ENCODE measurements at places on chromosomes 11 and 22.

DNA sequence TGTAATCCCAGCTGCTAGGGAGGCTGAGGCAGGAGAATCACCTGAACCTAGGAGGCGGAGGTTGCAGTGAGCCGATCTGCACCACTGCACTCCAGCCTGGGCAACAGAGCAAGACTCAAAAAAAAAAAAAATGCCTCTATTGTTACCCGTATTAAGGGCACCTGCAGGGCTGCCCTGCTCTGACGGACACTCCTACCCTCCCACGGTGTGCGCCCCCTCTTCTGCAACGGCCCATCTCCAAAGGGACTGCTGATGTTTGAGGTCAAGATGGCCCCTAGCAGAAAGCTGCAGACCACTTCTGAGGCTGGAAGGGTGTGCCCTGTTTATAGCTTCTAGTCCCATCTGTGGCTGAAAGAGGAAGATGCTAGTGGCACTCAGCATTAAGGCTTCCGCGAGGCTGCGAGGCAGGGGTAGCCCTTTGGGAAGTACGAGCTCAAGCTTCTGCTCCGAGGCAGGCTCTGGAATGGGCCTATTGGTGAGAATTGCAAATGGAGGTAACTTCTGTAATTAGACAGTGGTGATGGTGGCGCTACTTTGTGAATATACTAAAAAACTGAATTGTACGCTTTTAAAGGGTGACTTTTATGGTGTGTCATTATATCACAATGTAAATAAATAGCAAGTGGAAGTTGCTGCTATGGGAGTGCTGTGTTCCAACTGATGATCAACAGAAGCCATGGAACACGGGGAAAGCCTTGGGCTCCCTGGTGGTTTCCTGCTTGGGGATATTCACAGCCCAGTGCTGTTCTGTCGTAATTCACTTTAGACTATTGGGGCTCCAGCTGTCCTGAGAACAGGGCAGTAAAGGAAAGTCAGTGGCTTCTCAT, 24.3 kb downstream of the ARFGAP2 start:
- DNase-seq, result no peak

GRCh38 chr11:94958121-94958696, 15.1 kb downstream of the CWC15 start:
- DNase-seq, result no peak

GRCh38 chr22:49929211-49929979, 11.0 kb downstream of the CRELD2 start:
- DNase-seq, result peak; percentile 75

GRCh38 chr11:59542142-59542810, 30.9 kb downstream of the OR4D9 start:
- DNase-seq, result no peak

- DNase-seq, result no peak
Measured at GRCh38 chr11:101612481-101612880, 28.7 kb upstream of the TRPC6 start.

GRCh38 chr11:39255648-39256047, 2203.8 kb downstream of the LRRC4C start:
- no peak for DNase-seq

DNA sequence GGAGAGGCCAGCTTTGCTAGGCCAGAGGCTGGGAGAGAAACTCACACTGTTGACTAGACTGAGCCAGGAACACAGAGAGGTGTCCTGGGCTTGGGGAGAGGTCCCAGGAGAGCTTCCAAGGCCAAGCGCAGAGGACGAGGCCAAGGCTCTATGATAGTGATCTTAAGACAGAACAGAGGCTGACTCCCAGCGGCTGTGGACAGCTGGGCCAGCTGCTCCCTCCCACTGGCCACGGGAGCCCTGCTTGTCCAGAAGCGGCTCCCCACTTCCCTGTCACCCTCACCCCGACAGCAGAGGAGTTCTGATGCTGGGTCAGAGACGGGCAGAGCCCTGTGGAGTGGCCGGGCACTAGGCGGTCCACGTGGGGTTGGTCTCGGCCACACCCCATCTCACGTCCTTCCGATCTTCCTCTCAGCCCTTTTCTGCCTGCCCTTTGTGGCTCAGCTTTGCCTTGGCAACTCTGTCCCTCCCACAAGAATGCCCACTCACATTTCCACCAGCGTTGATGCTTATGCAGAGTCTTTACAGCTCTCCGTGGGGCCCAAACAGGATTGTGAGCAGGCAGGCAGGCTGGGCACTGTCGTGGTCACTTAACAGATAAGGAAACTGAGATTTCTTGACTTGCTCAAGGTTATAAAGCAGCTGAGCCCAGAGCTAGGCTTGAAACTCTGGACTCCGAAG, 68.2 kb downstream of the FBXO7 start:
- no peak for DNase-seq

DNA sequence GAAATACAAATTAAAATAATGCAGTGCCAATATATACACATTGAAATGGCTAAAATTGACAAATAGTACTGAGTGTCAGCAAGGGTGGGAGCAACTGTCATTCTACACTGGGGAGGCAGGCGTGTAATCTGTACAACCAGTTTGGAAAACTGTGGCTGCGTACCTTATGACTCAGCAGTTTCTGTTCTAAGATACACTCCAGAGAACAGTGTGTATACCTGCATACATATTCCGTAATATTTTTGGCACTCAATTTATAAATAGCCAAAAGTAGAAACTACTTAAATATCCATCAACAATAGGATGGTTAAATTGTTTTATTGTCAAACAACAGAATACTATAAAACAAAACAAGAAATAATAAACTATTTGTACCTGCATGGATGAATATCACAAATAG, 57.6 kb downstream of the RNF169 start:
- no peak for DNase-seq

GRCh38 chr22:32992821-32993220, 65.4 kb downstream of the SYN3 start:
- DNase-seq, result no peak

DNA sequence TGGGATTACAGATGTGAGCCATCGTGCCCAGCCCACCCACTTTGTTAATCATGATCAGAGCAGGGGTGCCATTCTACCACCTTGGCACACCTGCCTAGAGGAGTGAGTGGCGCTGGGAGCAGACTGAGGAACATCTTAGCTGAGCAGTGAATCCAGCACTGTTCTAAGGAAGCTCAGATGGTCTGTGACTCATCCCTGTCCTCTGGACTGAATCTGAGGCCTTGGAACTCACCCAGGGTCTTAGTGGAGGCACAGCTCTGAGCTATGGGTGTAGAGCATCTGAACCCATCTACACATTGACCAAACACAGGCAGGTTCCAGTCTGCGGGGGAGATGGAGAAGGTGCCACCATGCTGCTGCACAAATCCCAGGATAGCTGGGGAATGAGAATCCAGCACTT, 14.9 kb downstream of the PGAP2 start:
- DNase-seq, result no peak

DNA sequence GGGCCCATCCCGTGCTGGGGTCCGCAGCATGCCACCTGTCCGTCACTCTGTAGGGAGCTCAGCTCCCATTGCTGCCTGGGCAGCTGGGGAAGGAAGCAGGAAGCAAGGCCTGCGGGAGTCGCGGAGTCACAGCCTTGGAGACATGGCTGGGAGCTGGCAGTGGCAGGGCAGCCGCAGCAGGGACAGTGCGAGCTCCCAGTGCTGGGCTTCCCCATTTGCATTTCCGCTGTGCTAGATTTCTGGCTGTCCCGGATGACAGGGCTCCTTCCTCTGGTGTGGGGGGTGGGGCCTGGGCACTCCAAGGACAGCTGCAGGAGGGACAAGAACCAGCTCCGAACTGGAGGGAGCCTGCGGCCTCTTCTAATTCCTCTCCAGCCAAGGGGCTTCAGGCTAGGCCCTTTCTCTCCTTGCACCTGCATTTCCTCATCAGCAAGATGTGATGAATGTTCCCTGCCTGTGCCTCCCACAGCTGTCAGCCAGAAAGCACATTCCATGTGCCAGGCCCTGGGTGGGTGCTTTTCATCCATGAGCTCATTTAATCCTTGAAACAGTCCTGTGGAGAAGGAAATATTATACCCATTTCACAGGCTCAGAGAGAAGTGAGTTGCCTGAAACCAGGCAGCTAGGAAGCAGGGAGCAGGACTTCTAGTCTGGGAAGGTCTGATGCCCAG, 48.0 kb downstream of the MYO7A start:
- DNase-seq, result no peak

- no peak for DNase-seq
Measured at GRCh38 chr11:71228961-71229360, 23.4 kb downstream of the SHANK2 start.

GRCh38 chr22:50261615-50262459, at the start of gene MAPK12:
TSS of gene MAPK12 (minus strand) at chr22:50261683. CDS start at chr22:50261509, 174 bp downstream.
- no peak for DNase-seq

DNA sequence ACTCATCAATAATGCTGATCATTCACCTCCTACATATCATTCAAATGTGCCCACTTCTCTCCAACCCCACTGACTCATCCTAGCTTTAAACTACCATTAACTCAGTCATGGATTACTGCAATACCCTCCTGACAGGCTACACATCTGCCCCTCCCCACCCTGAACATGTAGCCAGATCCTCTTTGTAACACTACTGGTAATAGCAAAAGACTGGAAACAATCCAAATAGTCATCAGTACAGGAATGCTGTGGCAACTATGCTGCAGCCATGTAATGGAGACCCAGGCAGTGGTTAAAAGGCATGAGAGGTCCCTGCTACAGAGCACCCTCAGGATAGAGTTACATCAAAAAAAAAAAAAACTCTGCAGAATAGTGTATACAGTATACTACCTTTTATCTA, 16.6 kb downstream of the SLC43A3 start:
- no peak for DNase-seq

GRCh38 chr22:45071618-45072017, 61.8 kb upstream of the PHF21B start:
- DNase-seq, result no peak

DNA sequence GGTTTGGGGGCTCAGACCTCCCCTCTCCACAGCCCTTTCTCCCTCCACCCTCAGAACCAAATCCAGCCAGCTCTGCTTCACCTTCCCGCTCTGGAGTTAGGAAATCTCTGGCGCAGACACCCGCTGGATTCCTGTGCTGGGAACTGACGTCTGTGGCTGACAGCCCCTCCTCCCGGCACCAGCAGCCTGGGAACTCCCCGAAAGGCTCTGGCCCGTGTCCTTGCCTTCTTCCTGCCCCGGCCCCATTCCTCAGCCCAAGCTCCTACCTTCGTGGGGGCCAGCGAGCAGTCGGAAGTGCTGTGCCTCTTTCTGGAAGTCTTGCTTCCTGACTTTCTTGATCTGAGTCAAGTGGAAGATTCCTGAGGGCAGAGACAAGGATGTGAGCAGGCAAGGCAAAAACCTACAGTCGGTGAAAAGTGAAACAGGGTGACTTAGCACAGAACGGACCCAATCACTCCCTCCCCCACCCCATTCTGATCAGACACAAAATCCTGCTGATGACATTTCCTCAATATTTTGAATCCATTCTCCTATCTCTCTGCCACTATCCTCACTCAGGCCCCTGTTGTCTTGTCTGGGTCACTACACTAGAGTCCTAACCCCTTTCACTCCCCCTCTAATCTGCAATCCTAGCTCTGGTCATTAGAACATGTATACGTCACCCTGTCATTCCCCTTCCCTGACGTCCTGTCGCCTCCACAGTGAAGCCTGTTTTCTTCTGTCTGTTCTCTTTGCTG, 34.1 kb downstream of the CHRDL2 start:
- DNase-seq, result no peak

GRCh38 chr11:60899046-60899936, 7.1 kb downstream of the PRPF19 start:
- peak; percentile 24 for DNase-seq

DNA sequence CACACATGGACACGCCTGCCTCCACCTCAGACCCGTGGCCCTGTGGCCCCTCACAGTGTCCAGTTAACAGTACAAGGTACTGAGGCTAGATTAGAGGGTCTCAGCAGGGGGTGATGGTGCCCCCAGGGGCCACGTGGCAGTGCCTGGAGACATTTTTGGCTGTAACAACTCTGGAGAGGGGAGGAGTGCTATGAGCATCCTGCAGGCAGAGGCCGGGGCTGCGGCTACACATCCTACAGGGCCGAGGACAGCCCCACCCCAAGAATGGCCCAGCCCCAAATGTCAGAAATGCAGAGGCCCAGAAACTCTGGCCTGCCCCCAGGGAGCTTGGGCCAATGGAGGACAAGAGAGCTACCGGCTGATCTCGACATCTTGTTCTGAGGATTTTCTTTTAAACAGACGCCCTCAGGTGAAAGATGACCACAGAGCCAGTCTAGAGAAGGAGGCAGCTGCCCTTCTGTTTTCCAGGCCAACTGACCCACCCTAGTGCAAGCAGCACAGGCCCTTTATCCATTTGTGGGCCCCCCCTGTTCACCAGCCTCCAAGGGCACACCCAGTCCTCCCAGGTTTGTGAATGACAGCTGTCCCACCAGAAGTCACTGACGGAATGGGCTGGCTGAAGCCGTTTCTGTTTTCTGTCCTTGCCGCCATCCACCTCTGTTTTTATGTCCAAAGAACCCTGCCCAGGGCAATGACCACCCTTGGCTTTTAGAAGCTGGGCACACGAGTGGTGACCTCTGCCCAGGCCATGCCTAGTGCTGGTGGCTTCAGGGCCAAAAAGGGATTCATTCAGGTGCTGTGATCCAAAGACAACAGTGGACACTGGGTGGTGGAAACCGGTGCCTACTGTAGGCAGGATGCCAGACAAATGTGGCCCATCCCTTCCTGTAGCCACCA, 85.2 kb upstream of the LINC01488 start:
- no peak for DNase-seq

GRCh38 chr11:32006799-32007388, 84.0 kb upstream of the RCN1 start:
- no peak for DNase-seq

DNA sequence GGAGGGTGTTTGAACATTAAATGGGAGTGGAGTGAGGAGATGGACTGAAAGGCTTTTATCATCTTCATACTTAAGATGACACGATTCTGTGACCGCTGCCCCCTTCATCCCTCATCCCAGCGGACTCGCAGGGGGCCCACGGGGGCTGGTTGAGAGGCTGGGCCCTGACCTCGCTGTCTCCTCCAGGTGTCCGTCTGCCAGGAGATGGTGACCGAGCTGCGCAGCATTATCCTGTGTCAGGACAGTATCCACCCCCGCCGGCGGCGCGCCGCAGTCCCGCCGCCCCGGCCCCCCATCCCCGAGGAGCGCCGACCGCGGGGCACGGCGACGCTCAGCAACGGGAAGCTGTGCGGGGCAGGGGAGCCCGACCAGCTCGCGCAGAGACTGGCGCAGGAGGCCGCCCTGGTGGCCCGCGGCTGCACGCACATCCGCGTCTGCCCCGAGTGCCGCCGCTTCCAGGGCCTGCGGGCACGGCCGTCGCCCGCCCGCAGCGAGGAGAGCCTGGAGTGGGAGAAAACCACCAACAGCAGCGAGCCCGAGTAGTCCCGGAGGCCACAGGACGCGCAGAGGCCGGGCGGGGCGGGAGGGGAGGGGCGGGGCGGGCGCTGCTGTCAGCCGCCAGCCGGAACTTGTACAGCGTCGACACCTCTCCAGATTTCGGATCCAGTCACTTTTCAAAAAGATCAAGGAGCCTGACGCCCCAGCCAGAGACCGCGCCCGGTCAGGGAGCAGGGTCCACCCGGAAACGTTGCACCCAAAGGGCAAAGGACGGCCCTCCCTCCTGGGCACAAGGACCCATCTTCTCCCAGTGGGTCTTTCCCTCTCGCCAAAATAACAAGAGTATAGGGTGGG, 38.0 kb upstream of the TBCEL start:
- peak; percentile 19 for DNase-seq

- DNase-seq, result no peak
Measured at GRCh38 chr22:27331526-27332281, 469.9 kb downstream of the MN1 start.

All from activated gamma-delta T cell treated with Interleukin-2 at 50 U/mL for 16 hours (primary cell).